Mucosa of gallbladder (tissue), 1 donor: ENCODE measurements at places on chromosomes 16 and 17. TPM values are rescaled to one million over a fixed set of nuclear protein-coding genes. Genes with fewer than 3 reads are reported as not detected.
A peak's percentile ranks its signal among the peaks of the same experiment; 100 is the strongest.

Gene HOXB13
- total RNA-seq: 0.12 TPM

Gene OR3A3
- total RNA-seq: not detected

DNA sequence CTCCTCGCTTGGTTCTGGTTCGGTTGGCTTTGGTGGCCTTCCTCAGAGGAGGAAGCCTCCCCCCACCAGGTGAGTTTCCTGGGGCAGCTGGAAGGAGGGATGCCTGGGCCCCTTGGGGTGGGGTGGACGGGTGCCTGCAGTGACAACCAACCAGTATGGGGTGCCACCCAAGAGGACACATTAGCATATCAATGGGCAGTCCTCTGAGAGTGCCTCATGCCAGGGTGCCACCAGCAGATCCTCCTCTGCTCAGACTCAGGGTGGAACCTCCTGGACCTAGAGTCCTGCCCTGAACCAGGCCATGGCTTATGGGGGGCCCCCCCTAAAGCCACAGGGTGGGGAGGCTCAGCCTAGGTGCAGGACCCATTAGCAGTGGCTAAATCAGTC is 2.7 kb downstream of the PPP1R1B start:
- DNase-seq: no peak

- DNase-seq: peak; percentile 8
Measured at GRCh38 chr17:142102-142661, 4.8 kb downstream of the SCGB1C2 start.

GRCh38 chr17:75269844-75270217 is 1.2 kb downstream of the MIF4GD start:
- DNase-seq: no peak

DNA sequence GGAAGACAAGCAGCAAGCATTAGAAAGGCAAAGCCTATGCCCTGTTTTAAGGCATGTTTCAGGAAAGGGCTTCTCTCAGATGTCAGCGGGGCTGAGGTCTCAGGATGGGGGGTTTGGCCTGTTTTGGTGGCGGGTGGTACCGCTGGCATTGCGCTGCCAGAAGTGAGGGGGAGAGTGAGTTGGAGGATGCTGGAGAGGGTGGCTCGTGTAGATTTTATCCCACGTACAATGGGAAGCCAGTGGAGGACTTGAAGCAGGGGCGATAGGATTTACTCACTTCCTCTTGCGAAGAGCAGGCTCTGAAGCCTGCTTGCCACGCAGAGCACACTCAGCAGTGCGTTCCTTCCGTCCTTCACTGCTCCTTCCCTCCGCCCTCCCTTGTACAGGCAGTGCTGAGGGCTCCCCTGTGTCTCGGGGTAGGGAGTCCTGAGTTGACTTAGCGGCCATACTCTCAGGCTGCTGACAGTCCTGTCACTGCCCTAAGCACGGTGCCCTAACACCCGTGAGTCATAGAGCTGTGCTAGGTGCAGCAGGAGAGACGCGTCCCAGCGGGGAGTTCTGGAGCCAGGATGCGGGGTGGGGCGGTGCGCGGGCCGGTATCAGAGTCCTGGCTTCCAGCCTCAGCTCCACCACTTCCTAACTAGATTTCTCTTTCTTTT is 113.1 kb downstream of the SNX29 start:
- peak; percentile 52 for DNase-seq

GRCh38 chr17:77291591-77292386 is 151.0 kb downstream of the SEC14L1 start:
- no peak for DNase-seq
